ENCODE measurements at places on chromosomes 5 and 9.

DNA sequence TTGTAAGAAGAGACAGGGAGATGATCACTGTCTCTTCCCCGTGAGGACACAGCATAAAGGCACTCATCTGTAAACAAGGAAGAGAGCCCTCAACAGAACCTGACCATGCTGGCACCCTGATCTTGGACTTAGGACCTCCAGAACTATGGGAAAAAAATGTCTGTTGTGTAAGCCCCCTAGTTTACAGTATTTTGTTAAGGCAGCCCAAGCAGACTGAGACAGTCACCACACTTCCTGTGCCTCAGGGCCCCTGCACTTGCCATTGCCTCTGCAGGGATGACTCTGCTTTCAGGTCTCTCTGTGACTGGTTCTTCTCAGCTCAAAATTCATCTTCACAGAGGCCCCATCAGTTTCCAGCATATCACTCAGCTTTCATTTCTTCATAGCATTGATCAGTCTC is 372.1 kb downstream of the TLE1 start:
- no peak for DNase-seq

- no peak for DNase-seq
These were observed 122.7 kb downstream of the WNK2 start for GRCh38 chr9:93306579-93307091.

GRCh38 chr5:36703245-36703860 is 96.9 kb downstream of the SLC1A3 start:
- DNase-seq, result no peak

- no peak for DNase-seq
These were observed 64.5 kb upstream of the ERBIN start for GRCh38 chr5:65861830-65862241.

- DNase-seq, result no peak
These were observed 220.7 kb downstream of the SPOCK1 start for GRCh38 chr5:137278476-137278875.

- DNase-seq, result no peak
These were observed 21.5 kb upstream of the SLC6A3 start for GRCh38 chr5:1466631-1467265.

- DNase-seq, result no peak
These were observed 99.3 kb downstream of the ANGPTL2 start for GRCh38 chr9:127022913-127023660.

DNA sequence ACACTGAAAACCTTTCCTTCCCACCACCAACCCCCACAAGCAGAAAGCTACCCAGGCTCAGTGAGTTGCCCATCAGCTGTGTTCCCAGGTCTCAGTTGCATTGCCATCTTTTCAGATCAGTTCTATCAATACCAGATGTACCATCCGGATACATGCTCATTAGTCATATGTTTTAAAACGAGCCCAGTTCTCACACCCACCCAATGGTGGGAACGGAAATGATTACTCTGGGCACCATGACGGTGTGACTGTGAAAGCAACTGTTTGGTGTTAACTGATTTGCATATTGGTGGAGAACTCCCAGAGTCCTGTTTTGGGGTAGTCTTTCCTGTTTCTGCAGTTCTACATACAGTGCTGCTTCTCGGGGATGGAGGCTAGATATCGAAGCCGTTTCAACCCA is 212.3 kb downstream of the TRIM36 start:
- DNase-seq, result no peak

DNA sequence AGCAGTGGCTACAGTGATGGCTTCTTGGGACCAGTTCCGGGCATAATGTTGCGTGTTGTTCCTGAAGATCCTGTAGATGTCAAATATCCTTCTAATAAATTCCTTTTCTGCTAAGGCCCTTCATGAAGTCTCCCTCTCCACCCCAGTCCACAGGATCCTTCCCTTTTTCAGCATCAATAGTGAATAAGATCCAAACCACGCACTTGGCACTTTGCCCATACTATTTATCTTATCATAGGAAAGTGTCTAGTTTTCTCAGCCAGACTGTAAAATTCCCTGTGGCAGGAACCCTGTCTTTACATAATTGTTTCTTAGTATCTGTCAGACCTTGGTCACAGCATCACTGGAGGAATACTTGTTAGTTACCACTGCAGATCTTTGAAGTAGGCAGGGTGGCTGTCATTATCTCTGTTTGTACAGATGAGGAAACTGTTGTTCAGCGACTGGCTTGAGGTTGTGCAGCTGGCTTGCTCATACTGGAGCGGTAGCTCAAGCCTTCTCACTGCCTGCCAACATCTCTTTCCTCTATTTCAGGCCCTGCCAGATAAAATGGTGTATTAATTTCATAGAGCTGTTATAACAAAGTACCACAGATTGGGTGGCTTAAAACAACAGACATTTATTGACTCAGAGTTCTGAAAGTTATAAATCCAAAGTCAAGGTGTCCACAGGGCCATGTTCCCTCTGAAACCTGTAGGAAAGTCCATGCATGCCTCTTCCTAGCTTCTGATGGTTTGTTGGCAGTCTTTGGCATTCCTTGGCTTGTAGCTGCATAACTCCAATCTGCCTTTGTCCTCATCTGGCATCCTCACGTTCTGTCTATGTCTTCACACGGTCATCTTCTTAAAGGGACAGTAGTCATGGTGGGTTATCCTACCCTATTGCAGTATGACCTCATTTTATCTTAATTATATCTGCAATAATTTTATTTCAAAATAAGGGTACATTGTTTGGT is 33.5 kb upstream of the APC start:
- no peak for DNase-seq

GRCh38 chr5:126542441-126542840 is 52.6 kb downstream of the ALDH7A1 start:
- DNase-seq, result no peak

DNA sequence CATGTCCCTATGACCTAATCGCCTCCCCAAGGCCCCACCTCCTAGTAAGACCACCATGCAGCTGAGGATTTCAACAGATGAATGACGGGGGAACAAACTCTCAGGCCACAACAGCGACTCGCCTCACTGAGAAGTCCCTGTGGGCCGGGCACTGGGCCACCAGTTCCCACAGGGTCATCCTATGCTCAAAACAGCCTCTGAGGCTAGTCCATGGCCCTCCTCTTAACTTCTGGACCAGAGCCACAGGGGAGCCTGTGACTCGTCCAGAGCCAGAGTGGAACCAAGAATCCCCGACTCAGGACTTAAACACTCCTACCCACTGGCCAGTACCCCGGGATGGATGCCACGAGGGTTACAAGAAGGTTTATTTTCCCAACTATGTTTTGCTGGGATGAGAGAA is 12.3 kb downstream of the GFPT2 start:
- DNase-seq, result no peak

DNA sequence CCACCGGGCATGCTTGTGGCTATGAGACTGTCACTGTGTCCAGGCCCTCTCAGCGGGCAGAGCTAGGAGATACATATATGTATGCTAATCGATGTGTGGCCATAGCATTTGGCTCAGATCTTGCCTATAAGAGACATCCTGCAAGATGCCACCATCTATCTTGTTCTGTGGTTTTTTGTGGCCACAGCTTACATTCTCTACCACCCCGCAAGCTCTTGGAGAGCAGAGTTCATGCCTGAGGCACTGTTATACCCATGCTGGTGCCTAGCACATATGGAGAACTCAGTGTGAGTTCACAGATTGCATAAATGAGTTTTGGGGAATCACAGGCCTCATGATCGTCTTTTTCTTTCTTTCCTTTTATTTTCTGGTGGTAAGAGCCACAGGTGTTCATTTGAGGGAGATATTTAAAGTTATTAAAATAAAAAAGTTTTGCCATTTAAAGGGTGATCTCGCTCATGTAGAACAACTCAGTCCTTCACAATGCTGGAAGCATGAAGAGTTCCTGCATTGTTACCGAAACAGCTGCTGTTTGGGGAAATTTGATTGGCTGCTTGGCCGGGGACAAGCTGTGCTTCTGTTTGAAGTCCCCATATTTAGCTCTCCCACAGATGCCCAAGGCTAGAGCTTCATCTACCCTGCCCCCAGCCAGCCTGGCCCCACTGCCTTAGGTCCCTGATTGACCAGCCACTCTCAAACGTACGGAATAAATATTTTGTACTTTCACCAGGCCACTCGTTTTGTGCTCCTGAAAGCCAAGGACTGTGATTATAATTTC is 169.2 kb upstream of the MAP1B start:
- no peak for DNase-seq

DNA sequence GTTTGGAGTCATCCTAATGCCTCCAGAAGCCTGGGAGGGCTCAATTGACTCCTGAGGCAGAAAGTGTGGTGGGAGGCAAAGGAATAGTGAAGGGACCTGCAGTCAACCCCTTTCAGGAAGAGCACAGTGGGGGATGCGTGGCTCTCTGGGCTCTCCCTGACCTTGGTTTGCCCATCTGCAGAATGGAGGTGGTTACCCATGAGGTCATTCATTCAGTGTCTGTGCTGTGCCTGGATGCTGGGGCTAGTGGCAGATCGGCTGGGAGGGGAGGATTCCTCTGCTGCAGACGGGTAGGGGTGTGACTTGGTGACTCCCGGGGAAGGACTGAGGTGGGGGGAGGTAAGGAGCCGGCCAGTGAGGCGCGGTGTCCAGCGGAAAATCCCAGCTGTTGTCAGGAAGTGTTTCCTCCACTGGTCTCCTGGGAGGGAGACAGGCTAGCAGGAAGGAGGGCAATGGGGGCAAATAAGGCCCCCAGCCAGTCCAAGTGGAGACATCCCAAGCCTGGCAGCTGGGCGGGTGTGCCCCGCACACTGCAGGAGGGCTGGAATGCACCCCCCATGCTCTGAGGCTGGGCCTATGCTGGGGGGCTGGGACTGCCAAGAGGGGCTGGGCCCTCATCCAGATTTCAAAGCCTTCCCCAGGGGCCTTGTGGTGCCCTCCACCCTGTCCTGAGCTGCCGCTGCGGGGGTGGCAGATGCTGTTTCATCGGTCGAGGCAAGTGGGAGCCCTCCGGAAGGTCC is 10.9 kb downstream of the CXXC5 start:
- DNase-seq, result no peak

DNA sequence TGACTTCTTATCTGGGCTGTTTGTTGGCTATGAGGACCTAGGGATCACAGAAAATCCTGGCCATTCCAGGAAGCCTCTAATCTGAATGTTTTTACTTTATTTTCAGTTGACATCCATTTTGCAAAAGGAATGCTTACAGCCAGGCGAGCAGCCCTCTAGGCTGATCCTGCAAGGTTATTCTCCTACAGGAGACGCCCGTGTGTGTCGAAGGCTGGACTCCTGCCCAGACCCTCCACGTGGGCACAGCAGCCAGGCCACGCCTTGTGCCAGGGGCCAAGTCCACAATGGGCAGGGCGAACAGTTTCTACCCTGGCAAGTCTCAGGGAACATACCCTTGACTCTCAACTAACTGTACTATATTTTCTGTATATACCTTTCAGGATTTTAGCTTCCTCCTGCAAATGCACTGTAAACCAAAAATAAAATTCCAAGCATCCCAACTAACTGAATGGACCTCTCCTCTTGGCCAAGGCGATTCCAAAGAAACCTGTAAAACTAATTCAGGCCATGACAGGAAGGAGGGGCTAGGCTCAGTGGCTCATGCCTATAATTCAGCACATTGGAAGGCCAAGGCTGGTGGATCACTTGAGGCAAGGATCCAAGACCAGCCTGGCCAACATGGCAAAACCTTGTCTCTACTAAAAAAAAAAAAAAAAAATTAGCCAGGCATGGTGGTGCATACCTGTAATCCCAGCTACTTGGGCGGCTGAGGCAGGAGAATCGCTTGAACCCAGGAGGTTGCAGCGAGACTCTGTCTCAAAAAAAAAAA is 5.7 kb downstream of the CMBL start:
- DNase-seq, result no peak

- DNase-seq, result peak; percentile 59
These were observed 96.5 kb upstream of the ANKRD55 start for GRCh38 chr5:56329652-56330051.

- DNase-seq, result no peak
These were observed 88.9 kb downstream of the SNCAIP start for GRCh38 chr5:122400938-122401337.

DNA sequence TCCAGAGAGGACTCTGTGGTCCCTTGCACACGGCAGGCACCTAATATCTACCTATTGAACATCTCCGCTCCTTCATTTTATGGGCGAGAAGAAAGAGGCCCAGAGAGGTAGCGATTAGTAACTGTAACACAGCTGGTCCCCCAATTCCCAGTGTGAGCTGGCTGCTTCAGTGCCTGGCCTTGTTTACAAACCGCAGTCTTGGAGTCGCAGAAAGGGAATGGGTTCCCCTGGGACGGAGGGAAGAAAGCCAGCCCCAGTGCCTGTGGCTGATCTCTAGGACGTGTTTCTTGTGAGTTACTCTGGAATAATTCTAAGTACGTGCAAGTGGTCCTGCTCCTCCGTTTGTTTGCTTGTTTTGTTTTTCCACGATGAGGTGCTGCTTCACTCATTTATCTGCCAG is 52.0 kb downstream of the CFAP77 start:
- DNase-seq, result no peak

GRCh38 chr9:88174324-88174723 is 36.0 kb upstream of the SPATA31C2 start:
- no peak for DNase-seq

DNA sequence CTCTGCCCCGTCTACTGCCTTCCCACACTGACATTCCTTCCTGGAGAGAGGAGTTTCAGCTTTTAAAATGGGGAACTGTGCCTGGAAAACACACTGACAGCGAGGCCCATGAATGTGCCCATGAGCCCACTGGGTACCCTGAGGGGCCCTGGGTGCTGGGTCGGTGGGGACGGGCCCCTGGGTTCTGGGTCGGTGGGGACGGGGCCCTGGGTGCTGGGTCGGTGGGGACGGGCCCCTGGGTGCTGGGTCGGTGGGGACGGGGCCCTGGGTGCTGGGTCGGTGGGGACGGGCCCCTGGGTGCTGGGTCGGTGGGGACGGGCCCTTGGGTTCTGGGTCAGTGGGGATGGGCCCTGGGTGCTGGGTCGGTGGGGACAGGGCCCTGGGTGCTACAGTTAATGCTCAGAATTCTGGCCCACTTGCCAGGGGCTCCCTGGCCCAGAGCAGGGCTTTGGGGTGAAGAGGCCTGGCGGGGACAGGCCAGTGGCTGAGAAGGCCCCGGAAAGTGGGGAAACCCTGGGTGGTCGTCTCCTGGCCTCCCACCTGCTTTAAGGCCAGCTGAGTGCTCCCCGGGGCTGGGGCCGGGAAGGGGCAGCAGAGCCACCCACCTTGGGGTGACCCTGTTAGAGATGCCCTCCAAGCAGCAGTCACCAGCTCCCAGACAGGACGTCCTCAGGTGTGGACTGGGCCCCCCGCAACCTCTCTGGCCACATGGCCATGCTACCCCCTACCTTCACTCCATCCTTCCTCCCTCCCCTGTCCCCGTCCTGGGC is 2.5 kb downstream of the GPSM1 start:
- DNase-seq, result no peak

DNA sequence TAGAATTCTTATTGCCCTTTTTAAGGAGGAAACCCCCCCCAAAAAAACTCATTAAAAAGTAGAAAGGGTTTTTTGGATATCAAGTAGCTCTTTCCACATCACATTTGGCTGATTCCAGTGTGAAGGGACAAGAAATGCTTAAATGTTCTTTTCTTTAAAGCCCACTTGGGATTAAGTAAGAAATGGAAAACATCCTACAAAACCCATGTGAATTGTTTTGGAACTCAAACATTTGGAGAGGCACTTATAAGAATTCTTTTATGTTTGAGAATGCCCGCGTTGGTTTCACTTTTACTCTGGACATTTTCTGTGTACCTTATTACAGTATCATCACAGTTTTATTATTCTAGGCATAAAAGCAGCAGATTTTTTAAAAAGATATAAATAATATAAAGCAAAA is 301.1 kb upstream of the ACTBL2 start:
- DNase-seq, result no peak

- DNase-seq, result no peak
These were observed 26.2 kb downstream of the MGAT1 start for GRCh38 chr5:180776376-180776775.

Data from GM10248 (cell line).